Neural crest cell (in vitro differentiated cells): ENCODE measurements at places on chromosomes 13 and 19. TPM values are rescaled to one million over a fixed set of nuclear protein-coding genes. Genes with fewer than 3 reads are reported as not detected.

The PPP1R13L gene
- 6.4 and 8.2 TPM in 2 replicates for total RNA-seq

- DNase-seq: no peak
- no peak overlapping the region for H3K27ac ChIP-seq
- H3K4me1 ChIP-seq: no peaks in the 10 kb centered on the region
- H3K36me3 ChIP-seq: no peaks in the 10 kb centered on the region
- no peaks in the 10 kb centered on the region for H3K27me3 ChIP-seq
- H3K4me3 ChIP-seq: no peak overlapping the region
These were observed 1273.3 kb upstream of the ATXN8OS start for GRCh38 chr13:68834375-68834774.

DNA sequence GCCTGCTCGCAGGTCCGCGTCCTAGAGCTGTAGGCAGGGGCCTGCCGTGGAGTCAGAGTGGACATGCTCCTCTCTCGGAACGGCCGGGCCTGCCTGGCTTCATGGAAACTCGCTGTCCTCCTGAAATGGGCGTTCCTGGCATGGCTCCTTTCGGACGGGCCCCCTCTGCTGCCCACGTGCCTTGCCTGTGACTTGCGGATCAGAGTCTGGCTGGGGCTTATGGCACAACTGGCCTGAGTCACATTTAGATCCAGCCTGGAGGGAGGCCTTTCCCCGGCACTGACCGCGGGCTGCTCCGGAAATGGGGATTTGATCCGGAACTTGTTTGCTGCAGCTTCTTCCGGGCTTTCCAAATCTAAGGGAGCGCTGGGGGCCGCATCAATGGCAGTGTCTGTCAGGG is 28.1 kb downstream of the THSD1 start:
- no peak for DNase-seq
- H3K4me3 ChIP-seq: no peak overlapping the region
- no peaks in the 10 kb centered on the region for H3K36me3 ChIP-seq
- no peaks in the 10 kb centered on the region for H3K27me3 ChIP-seq

DNA sequence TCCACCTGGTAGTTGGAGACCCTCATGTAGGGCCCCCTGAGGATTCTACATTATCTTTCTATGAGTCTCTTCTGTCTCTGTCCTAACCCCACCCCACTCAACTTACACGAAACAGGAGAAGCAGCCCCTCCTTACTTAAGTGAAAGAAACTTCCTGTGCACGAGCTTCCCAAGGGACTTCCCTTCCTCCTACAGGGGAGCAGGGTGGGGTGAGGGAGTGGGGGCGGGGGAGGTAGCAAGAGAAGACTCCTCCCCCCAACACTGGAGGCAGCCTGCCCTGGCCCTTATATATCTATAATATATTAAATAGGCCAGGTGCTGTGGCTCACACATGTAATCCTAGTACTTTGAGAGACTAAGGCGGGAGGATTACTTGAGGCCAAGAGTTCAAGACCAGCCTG is 5.5 kb upstream of the PDE4C start:
- peaks cover 85% of the 10 kb centered on the region for H3K27me3 ChIP-seq
- no peak for DNase-seq
- no peaks in the 10 kb centered on the region for H3K36me3 ChIP-seq
- peaks cover 6% of the 10 kb centered on the region for H3K4me1 ChIP-seq
- no peak overlapping the region for H3K27ac ChIP-seq

The SHISA2 gene
- total RNA-seq: 1.3 and 1.7 TPM in 2 replicates

The EBI3 gene
- total RNA-seq: not detected in 2 replicates

- DNase-seq: peak; percentile 10
These were observed 762.2 kb downstream of the EFNB2 start for GRCh38 chr13:105773241-105773640.

The NLRP7 gene
- total RNA-seq: not detected in 2 replicates

- H3K27ac ChIP-seq: no peak overlapping the region
- no peaks in the 10 kb centered on the region for H3K27me3 ChIP-seq
- H3K4me1 ChIP-seq: peaks cover 7% of the 10 kb centered on the region
- no peak overlapping the region for H3K4me3 ChIP-seq
- H3K36me3 ChIP-seq: peaks cover 17% of the 10 kb centered on the region
These were observed 22.2 kb downstream of the PCID2 start for GRCh38 chr13:113186061-113186900.

DNA sequence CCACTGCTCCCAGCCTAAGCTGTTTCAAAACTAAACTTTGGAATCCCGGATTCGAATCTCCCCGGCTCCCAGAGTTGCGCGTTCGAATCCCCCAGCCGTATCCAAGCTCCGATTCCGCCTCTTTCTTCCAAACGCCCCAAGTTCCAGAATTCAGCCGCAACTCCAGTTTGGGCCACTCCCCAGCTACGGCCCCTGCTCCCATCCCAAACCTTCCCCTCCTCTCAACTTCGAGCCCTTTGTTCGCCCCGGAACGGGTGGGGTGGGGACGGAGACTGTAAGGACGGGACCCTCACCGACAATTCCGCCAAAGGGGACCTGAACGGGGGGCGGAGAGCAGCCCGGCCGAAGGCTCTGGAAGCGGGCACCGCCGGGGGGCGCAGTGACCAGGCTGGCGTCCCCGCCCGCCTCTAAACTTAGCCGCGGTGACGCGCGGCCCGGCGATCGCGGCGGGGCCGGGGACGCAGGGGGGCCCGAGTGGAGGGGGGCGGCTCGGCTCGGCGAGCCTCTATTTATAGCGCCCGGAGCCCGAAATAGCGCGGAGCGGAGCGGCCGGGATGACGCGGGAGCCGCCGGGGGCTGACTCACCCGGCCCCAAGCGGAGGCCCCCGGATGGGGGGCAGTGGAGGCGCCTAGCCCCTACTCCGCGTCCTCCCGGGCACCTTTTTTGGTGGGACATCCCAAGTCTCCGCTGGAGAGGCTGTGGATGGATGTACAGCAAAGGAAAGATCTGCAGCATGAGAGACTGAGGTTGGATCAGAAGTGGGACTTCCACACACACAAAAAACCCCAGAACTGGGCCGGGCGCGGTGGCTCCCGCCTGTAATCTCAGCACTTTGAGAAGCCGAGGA is 4.9 kb upstream of the ERCC1 start:
- H3K27ac ChIP-seq: peak overlapping the region; percentile 81
- no peaks in the 10 kb centered on the region for H3K36me3 ChIP-seq
- peak; percentile 40 for DNase-seq
- peak overlapping the region; percentile 87 for H3K4me3 ChIP-seq
- peaks cover 20% of the 10 kb centered on the region for H3K27me3 ChIP-seq
- peaks cover 26% of the 10 kb centered on the region for H3K4me1 ChIP-seq

The CADM4 gene
- 74.4 and 78.5 TPM in 2 replicates for total RNA-seq

- peaks cover 3% of the 10 kb centered on the region for H3K36me3 ChIP-seq
- H3K27ac ChIP-seq: no peak overlapping the region
- no peak overlapping the region for H3K4me3 ChIP-seq
- no peaks in the 10 kb centered on the region for H3K27me3 ChIP-seq
These were observed 417.8 kb upstream of the DACH1 start for GRCh38 chr13:72284791-72285190.

The ICAM4 gene
- not detected in 2 replicates for total RNA-seq

- no peak overlapping the region for H3K27ac ChIP-seq
- DNase-seq: no peak
- H3K27me3 ChIP-seq: no peaks in the 10 kb centered on the region
- no peak overlapping the region for H3K4me3 ChIP-seq
- no peaks in the 10 kb centered on the region for H3K4me1 ChIP-seq
These were observed 12.7 kb downstream of the B3GNT8 start for GRCh38 chr19:41414461-41414860.

The ZNF525 gene
- 6.9 and 8.4 TPM in 2 replicates for total RNA-seq

The PGLYRP1 gene
- total RNA-seq: not detected in 2 replicates

The HNRNPL gene
- 718 and 728 TPM in 2 replicates for total RNA-seq

The LILRA5 gene
- not detected in 2 replicates for total RNA-seq

DNA sequence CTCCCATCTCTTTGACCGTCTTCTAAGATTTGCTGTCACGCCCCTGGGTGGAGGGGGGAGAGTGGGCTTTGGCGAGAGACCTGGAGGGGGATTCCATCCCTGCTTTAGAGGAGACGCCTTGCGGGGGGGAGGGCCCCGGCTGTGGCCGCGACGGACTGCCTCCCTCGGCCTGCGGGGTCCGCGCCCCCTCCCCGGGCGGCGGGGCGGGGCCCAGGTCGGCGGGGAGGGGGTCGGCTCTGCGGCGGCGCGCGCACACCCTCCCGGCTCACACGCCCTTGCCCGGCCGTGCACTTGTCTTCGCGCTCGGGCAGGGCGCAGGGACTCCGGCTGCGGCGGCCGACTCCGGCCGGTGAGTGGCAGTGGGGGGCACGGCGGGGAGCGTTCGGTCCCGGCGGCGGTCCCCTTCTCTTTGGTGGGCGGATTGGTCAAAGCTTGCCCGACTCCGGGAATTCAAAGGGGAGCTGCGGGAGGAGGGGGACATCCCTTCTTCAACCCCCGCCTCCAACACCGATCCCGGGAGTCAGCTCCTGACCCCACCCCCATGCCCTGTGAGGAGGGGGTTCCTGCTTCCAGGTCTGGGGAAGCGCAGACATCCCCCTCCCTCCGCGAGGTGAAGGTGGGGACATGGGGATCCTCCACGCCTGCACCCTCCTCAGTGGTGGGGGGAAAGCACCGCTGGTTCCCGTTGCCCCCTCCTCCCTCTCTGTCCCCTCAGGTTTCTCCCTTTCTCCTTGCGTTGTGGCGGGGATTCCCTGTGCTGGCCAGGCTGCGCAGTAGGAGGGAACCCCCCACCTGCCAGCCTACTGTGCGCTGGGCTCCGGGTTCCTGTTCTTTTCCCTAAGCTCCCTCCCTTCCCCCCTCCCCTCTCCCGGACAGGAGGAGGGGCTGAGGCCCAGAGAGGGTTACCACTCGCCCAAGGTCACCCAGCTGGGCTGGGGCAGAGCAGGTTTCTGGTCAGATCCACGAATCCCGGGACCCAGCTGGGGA is 14.6 kb upstream of the KCNN1 start:
- peak overlapping the region; percentile 73 for H3K4me3 ChIP-seq
- no peak for DNase-seq
- H3K4me1 ChIP-seq: peaks cover 40% of the 10 kb centered on the region
- peaks cover 78% of the 10 kb centered on the region for H3K27me3 ChIP-seq

The ANGPTL8 gene
- total RNA-seq: not detected in 2 replicates
